ENCODE measurements at places on chromosomes 12 and 14. TPM values are rescaled to one million over a fixed set of nuclear protein-coding genes. Genes with fewer than 3 reads are reported as not detected.

NKX2-1 gene
- total RNA-seq: 0.48 TPM

TAS2R9 gene
- not detected for total RNA-seq

FSCB gene
- total RNA-seq: not detected

OAS1 gene
- 4.3 TPM for total RNA-seq

KRT83 gene
- total RNA-seq: under 0.01 TPM

Data from tracheal epithelial cell (primary cell).